PC-9 (cell line): ENCODE measurements at places on chromosomes 5 and 9. TPM values are rescaled to one million over a fixed set of nuclear protein-coding genes. Genes with fewer than 3 reads are reported as not detected.

Gene PPP3R2
- total RNA-seq, result not detected in 2 replicates

Gene ENTPD2
- total RNA-seq, result 9.0 and 14.1 TPM in 2 replicates

Gene CXCL14
- total RNA-seq, result not detected in 2 replicates

Gene TCF7
- total RNA-seq, result 8.9 and 13.0 TPM in 2 replicates

Gene SYNPO
- 1.8 and 2.0 TPM in 2 replicates for total RNA-seq

Gene CEMIP2
- total RNA-seq, result 60.7 and 77.0 TPM in 2 replicates

Gene BARHL1
- total RNA-seq, result not detected in 2 replicates

Gene NACC2
- total RNA-seq, result 22.4 and 23.8 TPM in 2 replicates

Gene PJA2
- total RNA-seq, result 23.0 and 29.9 TPM in 2 replicates

Gene GNAQ
- total RNA-seq, result 51.6 and 53.5 TPM in 2 replicates

Gene SVEP1
- 2.9 and 3.3 TPM in 2 replicates for total RNA-seq

Gene SLC6A7
- 0.25 TPM in 1 of 2 replicates, not detected in the other for total RNA-seq

Gene C5orf58
- not detected in 2 replicates for total RNA-seq

Gene OR13C2
- not detected in 2 replicates for total RNA-seq

Gene RIMOC1
- 40.1 and 68.6 TPM in 2 replicates for total RNA-seq
